Astrocyte of the hippocampus (primary cell): ENCODE measurements at places on chromosomes 4 and X.

GRCh38 chr4:106312377-106312776 is 3.6 kb downstream of the TBCK start:
- peak; percentile 11 for DNase-seq

DNA sequence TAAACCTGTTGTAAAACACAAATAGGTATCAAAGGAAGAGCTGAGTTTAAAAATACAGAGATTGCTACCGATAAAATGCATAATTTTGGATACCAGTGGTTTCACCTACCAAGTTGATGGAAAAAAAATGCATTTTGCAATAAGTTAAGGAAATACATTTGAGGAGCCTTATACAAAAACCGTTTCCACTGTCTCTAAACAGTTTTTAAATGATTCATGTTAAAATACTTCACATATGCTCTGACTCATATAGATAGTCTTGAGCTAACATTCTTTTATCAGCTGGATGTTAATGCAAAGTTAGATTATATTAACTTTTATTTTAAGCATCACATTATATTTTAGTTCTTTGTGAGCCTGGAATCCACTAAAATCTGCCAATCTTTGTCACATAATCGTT is 50.6 kb upstream of the ANKRD17 start:
- DNase-seq, result no peak

- DNase-seq, result no peak
Measured at GRCh38 chr4:142500966-142501365, 345.1 kb downstream of the INPP4B start.

DNA sequence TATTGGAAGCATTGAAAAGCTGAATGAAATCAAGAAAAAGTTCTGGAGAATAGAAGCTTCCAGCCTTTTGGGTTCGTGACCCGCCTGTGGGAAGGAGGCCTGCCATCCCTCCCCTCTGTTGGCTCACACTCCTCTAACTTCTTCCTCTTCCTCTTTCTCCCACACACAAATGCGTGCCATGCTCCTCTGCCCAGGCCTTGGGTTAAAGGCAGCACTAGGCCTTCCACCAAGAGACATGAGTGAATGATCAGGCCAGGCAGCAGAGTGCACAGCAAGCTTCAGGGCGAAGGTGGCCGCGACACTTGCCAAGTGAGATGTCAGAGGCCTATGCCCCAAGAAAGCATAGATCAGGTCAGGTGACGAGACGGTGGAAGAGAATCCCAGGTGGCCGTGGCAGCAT is 38.4 kb downstream of the FAM193A start:
- no peak for DNase-seq

- peak; percentile 60 for DNase-seq
Measured at GRCh38 chrX:149453030-149453429, 52.1 kb downstream of the IDS start.

DNA sequence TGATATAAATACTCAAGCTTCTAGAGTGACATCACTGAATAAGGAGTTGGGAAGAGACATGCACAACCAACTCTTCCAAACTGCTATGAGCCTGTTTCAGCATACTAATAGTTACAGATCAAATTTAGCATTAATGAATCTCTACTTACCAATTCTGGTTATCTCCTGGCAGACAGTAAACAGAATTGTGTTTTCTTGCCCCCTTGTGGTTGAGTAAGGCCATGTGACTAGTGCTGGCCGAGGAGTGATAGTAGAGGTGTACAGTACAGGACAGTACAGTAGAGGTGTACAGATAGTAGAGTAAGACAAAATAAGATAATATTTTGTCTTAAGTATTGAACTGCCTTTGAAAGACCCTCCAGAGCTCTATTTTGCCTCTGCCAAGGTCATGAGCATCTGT is 681.4 kb downstream of the GABRG1 start:
- peak; percentile 4 for DNase-seq

- DNase-seq, result no peak
Measured at GRCh38 chr4:40425799-40426574, 90.9 kb downstream of the CHRNA9 start.

DNA sequence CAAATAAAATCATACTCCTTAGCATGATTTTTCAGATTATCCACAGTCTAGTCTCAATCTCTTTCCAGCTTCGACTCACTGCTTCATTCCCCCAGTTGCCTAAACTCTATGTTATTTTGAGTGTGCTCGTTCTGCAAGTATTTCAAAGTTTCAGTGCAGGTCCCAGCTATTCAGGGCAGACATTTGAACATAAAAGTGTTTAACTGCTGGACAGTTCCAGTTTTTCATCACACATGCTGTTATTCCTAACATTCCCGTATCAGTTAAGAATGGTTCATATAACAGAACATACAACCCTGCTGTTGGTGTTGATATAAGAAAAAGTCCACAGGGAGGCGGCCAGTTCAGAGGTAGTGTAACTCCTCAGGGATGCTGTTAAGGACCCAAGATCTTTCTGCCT is 113.3 kb downstream of the SLIT2 start:
- DNase-seq, result no peak

- DNase-seq, result peak; percentile 91
Measured at GRCh38 chr4:128517739-128518510, 230.3 kb upstream of the PGRMC2 start.

DNA sequence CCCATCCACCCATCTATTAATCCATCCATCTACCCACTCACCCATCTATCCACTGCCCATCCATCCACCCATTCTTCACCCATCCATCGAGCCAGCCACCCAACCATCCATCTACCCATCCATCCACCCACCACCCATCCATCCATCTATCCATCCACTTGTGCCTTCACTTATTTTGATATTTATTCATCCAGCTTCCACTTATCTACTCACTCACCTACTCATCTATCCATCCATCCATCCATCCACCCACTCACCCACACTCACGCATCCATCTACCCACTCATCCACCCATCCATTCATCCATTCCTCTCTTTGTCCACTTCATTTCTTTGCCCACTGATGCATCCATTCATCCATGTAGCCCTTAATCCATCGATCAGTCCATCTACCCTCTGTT is 72.9 kb upstream of the AFAP1 start:
- DNase-seq, result no peak

- peak; percentile 37 for DNase-seq
Measured at GRCh38 chrX:123860983-123861382, 1.1 kb downstream of the XIAP start.

DNA sequence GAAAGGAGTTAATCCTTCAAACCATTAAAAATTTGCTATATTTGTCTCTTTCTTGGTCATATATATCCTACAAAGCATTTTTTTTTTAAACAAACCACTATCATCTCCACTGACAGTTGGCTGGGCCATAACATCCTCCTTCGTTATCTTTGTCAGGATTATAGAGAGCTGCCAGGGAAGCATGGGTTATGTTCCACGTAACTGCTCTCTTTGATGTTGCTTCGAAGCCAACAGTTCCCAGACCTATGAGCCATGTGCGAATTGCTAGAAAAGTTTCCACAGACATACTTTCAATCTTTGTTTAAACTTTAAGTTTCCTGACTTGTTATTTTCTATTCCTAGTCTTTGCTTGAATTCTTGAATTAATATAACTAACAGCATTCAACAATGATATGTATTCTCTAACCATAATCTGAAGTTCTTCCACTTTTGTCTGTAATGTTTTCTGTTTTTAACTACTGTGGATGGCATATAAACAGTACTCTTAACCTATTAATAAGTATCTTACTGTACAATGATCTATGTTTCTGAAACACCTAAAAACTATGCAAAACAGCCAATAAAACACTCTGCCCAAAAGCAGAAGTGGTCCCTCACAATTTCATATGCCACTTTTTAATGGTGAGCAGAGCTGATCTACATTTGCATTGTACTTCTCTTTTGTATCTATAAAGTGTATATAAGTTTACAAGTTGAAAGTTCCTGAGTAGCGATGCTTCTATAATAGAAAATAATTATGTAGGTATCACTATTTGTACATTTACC is 37.9 kb downstream of the EREG start:
- no peak for DNase-seq

- no peak for DNase-seq
Measured at GRCh38 chr4:76322236-76322635, 15.7 kb downstream of the STBD1 start.

DNA sequence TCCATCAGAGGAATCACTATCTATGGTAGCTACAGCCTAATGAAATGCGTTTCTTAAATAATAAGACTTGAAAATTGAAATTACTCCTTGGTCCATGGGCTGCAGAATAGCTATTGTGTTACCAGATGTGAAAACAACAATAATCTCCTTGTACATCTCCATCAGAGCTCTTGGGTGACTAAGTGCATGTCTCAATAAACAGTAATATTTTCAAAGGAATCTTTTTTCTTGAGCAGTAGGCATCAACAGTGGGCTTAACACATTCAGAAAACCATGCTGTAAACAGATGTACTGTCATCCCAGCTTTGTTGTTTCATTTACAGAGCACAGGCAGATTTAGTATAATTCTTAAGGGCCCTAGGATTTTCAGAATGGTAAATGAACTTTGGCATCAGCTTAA is 67.3 kb downstream of the GLUD2 start:
- no peak for DNase-seq

- peak; percentile 40 for DNase-seq
Measured at GRCh38 chr4:100190643-100191600, 654 bp upstream of the DDIT4L start.

GRCh38 chr4:8832113-8832915 is 39.3 kb downstream of the HMX1 start:
- DNase-seq, result no peak

- no peak for DNase-seq
Measured at GRCh38 chr4:61877893-61878292, 677.8 kb downstream of the ADGRL3 start.

GRCh38 chrX:148380650-148381561 is 119.5 kb upstream of the AFF2 start:
- peak; percentile 51 for DNase-seq

GRCh38 chr4:5157791-5158770 is 106.8 kb downstream of the STK32B start:
- DNase-seq, result no peak

DNA sequence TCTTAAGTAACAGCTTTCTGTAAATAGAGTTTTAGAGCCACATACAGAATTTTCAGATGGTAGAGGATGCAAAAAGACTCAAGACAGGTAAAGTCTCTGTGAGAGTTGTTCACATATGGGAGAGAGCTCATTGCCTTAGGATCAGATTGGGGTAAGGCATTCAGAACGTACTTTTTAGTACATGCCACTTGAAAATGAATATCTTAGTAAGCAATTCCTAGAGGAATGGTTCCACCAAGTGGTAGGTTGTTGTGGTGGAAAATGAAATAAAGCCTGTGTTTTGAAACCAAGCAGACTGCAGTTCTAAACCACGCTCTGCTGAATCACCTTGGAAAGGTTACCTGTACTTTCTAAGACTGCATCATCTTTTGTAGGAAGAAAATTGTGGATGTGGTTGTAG is 547.0 kb upstream of the LCORL start:
- DNase-seq, result peak; percentile 37

DNA sequence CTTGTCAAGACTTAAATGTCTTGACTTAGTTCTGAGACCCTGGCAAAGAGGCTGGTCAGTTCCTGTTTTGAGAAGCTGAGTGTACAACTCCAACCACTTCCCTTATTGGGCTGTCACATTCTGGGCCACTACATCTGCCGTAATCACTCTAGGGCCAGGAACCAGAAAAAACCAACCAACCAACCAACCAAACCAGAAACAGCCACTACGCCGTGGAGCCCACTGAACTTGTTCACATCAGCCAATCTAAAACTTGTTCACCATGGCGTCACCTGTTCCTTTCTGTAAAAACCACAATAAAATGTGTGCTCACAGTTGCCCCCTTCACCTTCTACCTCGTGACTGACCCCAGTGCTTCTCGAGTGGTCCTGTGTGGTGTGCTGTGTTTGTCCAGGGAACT is 107.3 kb downstream of the JADE1 start:
- no peak for DNase-seq

- no peak for DNase-seq
Measured at GRCh38 chr4:5055411-5055810, 4.1 kb downstream of the STK32B start.

GRCh38 chr4:183180621-183181020 is 81.6 kb downstream of the WWC2 start:
- no peak for DNase-seq

- peak; percentile 91 for DNase-seq
Measured at GRCh38 chrX:63350941-63351616, at the start of gene SPIN4. Gene SPIN4, minus strand, starts transcription at chrX:63351332. Its CDS starts 513 bp downstream, at chrX:63350819.

DNA sequence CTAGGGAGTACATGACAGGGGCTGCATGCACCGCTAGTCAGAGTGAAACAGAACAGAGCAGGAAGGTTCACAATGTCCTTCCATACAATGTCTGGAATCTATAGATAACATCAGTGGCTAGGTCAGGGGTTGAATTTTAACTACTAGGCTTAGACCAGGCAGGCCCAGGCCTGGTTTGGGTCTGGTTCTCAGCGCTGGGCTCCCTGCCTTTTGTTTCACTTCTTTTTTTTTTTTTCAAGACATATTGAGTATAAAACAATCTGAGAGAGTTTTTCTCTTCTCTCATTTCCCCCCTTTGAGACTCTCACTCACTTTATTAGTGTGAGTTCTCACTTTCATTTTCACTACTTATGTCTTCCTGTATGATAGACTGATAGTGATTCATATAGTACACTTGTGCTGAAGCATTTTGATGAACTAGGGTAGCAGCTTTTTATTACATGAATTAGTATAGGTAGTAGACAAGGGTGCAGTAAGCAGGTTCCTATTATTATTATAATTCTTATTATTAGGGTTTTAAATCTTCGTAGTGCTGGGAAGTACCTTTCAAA is 120.0 kb upstream of the ZDHHC15 start:
- DNase-seq, result no peak

DNA sequence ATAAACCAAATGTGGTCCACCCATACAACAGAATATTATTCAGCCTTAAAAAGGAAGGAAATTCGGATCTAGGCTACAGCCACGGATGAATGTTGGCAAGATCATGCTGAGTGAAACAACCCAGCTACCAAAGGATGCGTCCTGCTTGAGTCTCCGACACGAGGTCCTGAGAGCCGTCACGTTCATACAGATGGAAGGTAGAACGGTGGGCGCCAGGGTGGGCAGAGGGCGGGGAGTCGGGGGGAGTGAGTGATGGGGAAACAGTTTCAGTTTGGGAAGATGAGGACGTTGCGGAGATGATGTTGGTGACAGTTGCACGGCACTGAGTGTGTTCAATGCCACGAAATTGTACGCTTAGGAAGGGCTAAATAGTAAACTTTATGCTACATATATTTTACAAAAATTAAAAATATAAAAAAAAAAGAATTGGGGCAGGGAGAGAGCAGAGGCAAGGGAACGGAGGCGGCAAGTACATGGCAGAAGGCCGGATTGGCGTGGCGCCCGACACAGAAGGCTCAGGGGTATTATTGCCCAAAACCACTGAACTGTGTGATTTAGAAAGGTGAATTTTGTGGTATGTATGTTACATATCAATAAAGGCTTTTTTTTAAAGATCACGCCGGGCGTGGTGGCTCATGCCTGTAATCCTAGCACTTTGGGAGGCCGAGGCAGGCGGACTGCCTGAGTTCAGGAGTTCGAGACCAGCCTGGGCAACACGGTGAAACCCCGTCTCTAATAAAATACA is 14.8 kb upstream of the MXD4 start:
- DNase-seq, result no peak

- no peak for DNase-seq
Measured at GRCh38 chr4:136909626-136910025, 622.7 kb downstream of the PCDH18 start.

DNA sequence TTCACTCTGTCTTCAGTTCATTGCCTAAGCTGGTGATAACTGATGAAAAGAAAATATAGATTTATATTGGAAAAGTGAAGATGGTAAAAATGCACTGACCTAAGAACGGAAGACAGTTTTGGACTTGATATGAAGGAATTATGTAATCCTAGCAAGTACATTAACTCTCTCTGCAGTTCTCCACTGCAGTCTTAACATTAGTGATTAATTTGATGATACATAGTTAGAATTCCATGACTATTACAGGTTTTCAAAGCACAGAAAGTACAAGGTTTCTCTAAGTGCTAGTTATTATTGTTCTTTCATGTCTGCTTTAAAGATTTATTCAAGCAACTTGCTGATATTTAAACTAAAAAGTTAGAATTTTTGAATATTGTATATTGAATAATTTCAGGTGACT is 1591.7 kb upstream of the ADGRL3 start:
- peak; percentile 4 for DNase-seq
